Fibroblast of upper back skin (primary cell): ENCODE measurements at places on chromosomes 11 and 22.

GRCh38 chr11:73186886-73187285, 31.2 kb upstream of the P2RY2 start:
- no peak for DNase-seq

- no peak for DNase-seq
Observed at GRCh38 chr22:50657925-50658324, 14.7 kb upstream of the SHANK3 start.

DNA sequence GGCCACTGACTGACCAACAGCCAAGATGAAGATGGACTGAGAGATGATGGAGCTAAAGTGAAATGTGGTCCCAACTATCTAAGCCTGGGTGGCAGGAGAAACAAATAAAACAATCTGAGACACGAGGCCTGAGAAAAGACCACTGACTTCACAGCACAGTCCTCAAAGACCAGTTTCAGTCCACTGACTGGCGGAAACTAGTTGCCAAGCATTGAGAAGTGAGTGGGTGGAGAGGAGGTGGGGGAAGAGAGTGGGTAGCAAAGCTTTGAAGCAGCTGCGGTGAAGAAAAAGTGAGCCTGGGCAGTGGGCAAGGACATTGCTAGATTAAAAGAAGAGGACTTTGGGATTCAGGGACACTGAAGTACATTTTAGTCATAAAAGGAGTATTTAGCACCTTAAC, 1.9 kb downstream of the MS4A1 start:
- no peak for DNase-seq

GRCh38 chr11:62061356-62062222, 62.2 kb upstream of the INCENP start:
- DNase-seq = no peak

GRCh38 chr22:47836957-47837356, 1074.5 kb downstream of the TBC1D22A start:
- peak; percentile 92 for DNase-seq

GRCh38 chr11:61403658-61404057, 11.3 kb downstream of the TMEM216 start:
- DNase-seq = no peak

DNA sequence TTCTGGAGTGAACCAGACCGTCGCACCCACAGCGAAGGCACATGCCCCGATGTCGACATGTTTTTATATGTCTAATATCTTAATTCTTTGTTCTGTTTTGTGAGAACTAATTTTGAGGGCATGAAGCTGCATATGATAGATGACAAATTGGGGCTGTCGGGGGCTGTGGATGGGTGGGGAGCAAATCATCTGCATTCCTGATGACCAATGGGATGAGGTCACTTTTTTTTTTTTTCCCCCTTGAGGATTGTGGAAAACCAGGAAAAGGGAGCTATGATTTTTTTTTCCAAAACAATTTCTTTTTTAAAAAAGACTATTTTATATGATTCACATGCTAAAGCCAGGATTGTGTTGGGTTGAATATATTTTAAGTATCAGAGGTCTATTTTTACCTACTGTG, 49.2 kb upstream of the OR4B1 start:
- DNase-seq = peak; percentile 31

DNA sequence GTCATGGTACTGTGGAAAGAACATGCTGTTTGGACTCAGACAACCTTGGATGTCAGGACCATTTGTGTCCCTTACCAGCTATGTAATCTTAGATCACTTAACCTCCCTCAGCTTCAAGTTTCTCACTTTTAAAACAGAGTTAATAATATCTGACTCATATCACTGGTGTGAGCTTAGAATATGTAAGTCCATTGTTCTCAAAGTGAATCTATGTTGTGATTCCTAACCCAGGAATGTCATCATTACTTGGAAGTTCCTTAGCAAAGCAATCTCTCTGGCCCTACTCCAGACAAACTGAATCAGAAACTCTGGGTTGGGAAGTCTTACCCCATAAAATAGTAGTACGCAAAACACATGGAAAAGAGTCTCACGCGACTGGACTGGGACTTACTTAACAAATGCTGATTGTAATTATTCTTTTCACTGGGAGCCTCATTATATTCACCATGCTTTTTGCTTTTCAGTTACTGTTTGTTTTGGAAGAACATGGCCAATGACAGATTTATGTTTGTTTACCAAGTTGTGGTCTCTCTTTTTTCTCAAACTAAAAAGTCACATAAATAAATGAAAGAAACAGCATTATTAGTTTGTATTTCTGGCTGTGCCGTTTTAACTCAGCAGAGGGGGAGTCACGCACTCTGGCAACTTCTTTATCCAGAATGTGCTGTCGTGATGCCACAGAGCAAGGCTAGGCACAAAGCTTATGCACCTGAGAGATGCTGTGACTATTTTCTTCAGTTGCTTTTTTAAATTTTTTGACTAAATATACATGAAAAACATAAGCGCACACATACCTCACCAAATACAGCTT, 217.7 kb upstream of the CTSC start:
- DNase-seq = peak; percentile 99

DNA sequence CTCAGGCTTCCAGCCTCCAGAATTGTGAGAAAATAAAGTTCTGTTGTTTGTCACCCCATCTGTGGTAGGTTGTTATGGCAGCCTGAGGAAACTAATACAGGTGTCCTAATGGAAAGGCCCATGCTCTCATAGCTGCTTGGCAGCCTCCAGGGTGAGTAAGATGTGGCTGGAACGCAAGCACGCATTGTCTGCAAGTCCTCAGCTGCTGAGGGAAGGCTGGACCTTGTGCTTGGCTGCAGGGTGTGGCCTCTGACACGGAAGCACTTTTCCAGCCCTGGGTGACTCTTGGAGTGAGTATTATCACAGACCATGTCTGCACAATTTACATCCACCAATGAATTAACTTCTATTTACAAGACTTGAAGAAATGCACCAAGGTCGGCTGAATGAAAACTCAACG, 44.4 kb upstream of the BARX2 start:
- no peak for DNase-seq
